ENCODE measurements at places on chromosomes 1 and 21. TPM values are rescaled to one million over a fixed set of nuclear protein-coding genes. Genes with fewer than 3 reads are reported as not detected.

Gene SERPINC1
- not detected for total RNA-seq

Gene TBX19
- total RNA-seq, result 0.61 TPM

Gene SPRR1B
- total RNA-seq, result not detected

Gene MPL
- not detected for total RNA-seq

Gene SDF4
- total RNA-seq, result 104 TPM

Gene TCHH
- 0.19 TPM for total RNA-seq

Gene FHAD1
- 0.46 TPM for total RNA-seq

Gene CLCA2
- total RNA-seq, result not detected

Gene DUSP12
- total RNA-seq, result 43.7 TPM

Gene HSD3B1
- total RNA-seq, result not detected

Gene KRTAP12-2
- total RNA-seq, result not detected

Gene PRKCZ
- 9.8 TPM for total RNA-seq

Gene KCNN3
- total RNA-seq, result 0.05 TPM

Gene IRF6
- 0.11 TPM for total RNA-seq

Gene OR2T2
- not detected for total RNA-seq

Gene HES3
- total RNA-seq, result not detected

Gene NGF
- 3.3 TPM for total RNA-seq

Gene NCAM2
- total RNA-seq, result not detected

Gene ASTN1
- total RNA-seq, result not detected

Gene CYP4A22
- total RNA-seq, result not detected

Gene NUF2
- 28.7 TPM for total RNA-seq

Gene ELAVL4
- not detected for total RNA-seq

Gene C1orf87
- total RNA-seq, result not detected

Gene GOLT1A
- 4.7 TPM for total RNA-seq

Gene CD48
- not detected for total RNA-seq

Gene CLCA4
- total RNA-seq, result not detected

Gene ZNF683
- total RNA-seq, result not detected

Gene DLGAP3
- 0.27 TPM for total RNA-seq

Gene RHCE
- total RNA-seq, result 0.12 TPM

Gene TPTE
- total RNA-seq, result not detected

Gene CD247
- total RNA-seq, result not detected

Gene ARHGAP30
- total RNA-seq, result 0.05 TPM

Gene PLCH2
- 0.41 TPM for total RNA-seq

Gene TP73
- 0.62 TPM for total RNA-seq

Gene FBXO2
- total RNA-seq, result 9.3 TPM

Gene OR6K3
- total RNA-seq, result not detected
